Breast epithelium (tissue), 4 donors: ENCODE measurements at places on chromosomes 1 and 21.

DNA sequence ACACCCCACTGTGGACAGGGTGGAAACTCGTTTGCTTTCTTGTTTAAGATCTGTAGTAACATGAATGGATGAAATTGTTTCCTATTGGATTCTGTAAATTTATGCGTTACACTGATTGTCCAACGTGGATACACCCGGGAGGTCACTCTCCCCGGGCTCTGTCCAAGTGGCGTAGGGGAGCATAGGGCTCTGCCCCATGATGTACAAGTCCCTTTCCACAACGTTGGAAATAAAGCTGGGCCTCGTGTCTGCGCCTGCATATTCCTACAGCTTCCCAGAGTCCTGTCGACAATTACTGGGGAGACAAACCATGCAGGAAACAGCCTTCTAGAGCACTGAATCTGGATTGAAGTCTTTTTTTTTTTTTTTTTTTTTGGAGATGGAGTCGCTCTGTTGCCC, 1.4 kb downstream of the RCC1 start:
- H3K27me3 ChIP-seq = no peaks in the 10 kb centered on the region
- H3K36me3 ChIP-seq = no peaks in the 10 kb centered on the region
- peak overlapping the region; percentile 64 for H3K4me3 ChIP-seq
- no peak for DNase-seq
- H3K27ac ChIP-seq = peak overlapping the region; percentile 86
- H3K4me1 ChIP-seq = no peaks in the 10 kb centered on the region

DNA sequence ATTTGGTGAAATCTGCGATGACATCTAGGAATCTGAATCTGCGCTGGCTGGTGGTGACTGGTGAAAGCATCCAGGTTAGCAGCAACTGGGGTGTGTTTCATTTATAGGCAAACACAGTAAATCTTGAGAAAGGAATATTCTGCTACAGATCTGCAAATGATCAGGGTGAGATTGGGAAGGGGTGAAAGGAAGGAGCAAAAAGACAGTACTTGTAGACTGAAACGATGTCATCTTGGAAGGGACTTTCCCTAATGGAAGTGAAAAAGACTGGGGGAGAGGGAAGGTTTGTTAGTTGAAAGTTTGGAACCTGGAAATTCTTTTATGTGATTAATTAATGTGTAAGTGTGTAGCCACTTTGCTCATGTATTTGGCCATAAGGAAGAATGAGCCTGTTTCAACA, 228.3 kb downstream of the FMN2 start:
- H3K36me3 ChIP-seq = no peaks in the 10 kb centered on the region
- H3K4me1 ChIP-seq = no peaks in the 10 kb centered on the region
- H3K4me3 ChIP-seq = no peak overlapping the region
- no peaks in the 10 kb centered on the region for H3K27me3 ChIP-seq
- DNase-seq = no peak

- H3K36me3 ChIP-seq = no peaks in the 10 kb centered on the region
- no peak overlapping the region for H3K4me3 ChIP-seq
- H3K4me1 ChIP-seq = no peaks in the 10 kb centered on the region
- H3K27ac ChIP-seq = no peak overlapping the region
- DNase-seq = no peak
- H3K27me3 ChIP-seq = no peaks in the 10 kb centered on the region
These were observed 21.5 kb upstream of the TMCO2 start for GRCh38 chr1:40226192-40226591.

- H3K4me3 ChIP-seq = peak overlapping the region; percentile 48
- no peak overlapping the region for H3K27ac ChIP-seq
- no peaks in the 10 kb centered on the region for H3K36me3 ChIP-seq
- H3K27me3 ChIP-seq = no peaks in the 10 kb centered on the region
- peaks cover 10% of the 10 kb centered on the region for H3K4me1 ChIP-seq
These were observed 995 bp upstream of the KIF26B start for GRCh38 chr1:245153552-245154428.

DNA sequence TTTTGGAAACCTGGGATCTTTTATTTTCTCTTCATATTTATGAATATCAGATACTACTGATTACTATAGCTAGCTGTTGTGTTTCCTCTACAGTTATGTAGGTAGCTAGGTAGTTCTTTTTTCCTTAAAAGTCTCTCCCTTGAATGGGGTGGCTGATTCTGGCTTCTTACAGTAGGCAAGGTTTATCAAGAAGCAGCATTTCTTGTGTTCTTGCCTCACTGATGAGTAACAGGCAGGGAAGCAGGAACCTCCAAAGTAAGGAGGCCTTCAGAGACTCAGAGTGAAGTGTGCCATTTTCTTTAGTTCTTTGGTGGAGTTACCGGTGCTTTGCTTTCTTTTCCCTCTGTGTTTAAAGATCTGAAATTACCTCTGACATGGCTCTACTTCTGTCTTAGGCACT, 56.0 kb downstream of the ZMYM4 start:
- H3K36me3 ChIP-seq = no peaks in the 10 kb centered on the region
- no peaks in the 10 kb centered on the region for H3K4me1 ChIP-seq
- H3K4me3 ChIP-seq = no peak overlapping the region
- H3K27ac ChIP-seq = no peak overlapping the region
- DNase-seq = no peak

- no peak overlapping the region for H3K27ac ChIP-seq
- no peaks in the 10 kb centered on the region for H3K27me3 ChIP-seq
- H3K36me3 ChIP-seq = no peaks in the 10 kb centered on the region
- no peak overlapping the region for H3K4me3 ChIP-seq
- no peaks in the 10 kb centered on the region for H3K4me1 ChIP-seq
- no peak for DNase-seq
These were observed 15.9 kb upstream of the TMEM125 start for GRCh38 chr1:43253876-43254275.

DNA sequence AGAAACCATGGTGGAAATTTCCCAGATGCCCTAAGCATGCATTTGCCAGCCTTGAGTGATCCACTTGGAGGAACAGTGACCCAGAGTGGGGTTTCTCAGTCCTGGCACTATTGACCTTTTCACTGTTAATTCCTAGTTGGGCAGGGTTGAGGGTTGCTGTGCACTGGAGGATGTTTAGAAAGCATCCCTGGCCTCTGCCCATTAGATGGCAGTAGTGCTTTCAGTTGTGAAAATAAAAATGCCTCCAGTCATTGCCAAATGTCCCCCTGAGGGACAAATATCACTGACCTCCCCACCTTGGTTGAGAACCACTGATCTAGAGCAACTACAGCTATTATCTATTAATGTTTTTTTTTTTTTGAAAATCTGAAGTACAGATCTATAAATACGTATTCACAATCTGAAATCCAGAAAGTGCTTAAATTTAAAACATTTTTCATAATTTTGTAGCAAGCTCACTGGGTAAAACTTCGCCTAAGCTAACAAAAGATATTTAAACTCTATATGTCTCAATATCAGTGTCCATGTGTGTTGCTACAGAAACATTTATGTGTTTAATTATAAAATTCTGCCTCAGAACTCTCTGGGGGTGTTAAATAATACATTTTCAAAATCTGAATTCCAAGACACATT, 27.3 kb downstream of the F3 start:
- H3K4me1 ChIP-seq = no peaks in the 10 kb centered on the region
- no peaks in the 10 kb centered on the region for H3K36me3 ChIP-seq
- no peak overlapping the region for H3K4me3 ChIP-seq
- no peak overlapping the region for H3K27ac ChIP-seq
- H3K27me3 ChIP-seq = no peaks in the 10 kb centered on the region

- no peak overlapping the region for H3K4me3 ChIP-seq
- H3K27me3 ChIP-seq = peaks cover 18% of the 10 kb centered on the region
- no peaks in the 10 kb centered on the region for H3K36me3 ChIP-seq
- DNase-seq = no peak
These were observed 103.3 kb upstream of the IFFO2 start for GRCh38 chr1:19059773-19060172.

GRCh38 chr1:229905031-229905545, 161.9 kb upstream of the GALNT2 start:
- no peak for DNase-seq
- H3K4me3 ChIP-seq = no peak overlapping the region
- no peak overlapping the region for H3K27ac ChIP-seq
- H3K4me1 ChIP-seq = no peaks in the 10 kb centered on the region

GRCh38 chr1:237745545-237745944, 145.2 kb downstream of the ZP4 start:
- H3K4me1 ChIP-seq = no peaks in the 10 kb centered on the region
- H3K27me3 ChIP-seq = no peaks in the 10 kb centered on the region
- no peak overlapping the region for H3K4me3 ChIP-seq
- H3K27ac ChIP-seq = no peak overlapping the region
- DNase-seq = no peak
- no peaks in the 10 kb centered on the region for H3K36me3 ChIP-seq

- no peaks in the 10 kb centered on the region for H3K36me3 ChIP-seq
- no peaks in the 10 kb centered on the region for H3K27me3 ChIP-seq
- peak overlapping the region; percentile 97 for H3K27ac ChIP-seq
- peaks cover 1% of the 10 kb centered on the region for H3K4me1 ChIP-seq
- peak overlapping the region; percentile 87 for H3K4me3 ChIP-seq
- no peak for DNase-seq
These were observed 648 bp upstream of the DR1 start for GRCh38 chr1:93344886-93345632.

DNA sequence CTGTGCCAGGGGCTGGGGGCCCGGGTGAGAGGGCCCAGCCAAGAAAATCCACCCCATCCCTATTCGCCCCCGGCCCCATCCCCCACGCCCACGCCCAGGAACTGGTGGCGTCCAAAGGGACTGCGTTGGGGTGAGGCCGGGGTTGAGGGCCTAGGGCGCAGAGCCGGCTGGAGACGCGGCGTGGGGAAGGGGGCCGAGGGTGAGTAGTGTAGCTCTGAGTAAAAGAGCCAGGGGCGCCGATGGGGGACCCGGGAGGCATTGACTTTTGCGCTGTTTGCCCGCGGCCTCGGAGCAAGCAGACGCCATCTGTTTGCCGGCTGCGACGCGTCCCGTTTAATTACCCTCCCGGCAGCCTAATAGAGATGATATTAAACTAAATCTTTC, 3.5 kb upstream of the DMRTA2 start:
- H3K36me3 ChIP-seq = no peaks in the 10 kb centered on the region
- no peak overlapping the region for H3K4me3 ChIP-seq
- H3K27me3 ChIP-seq = peaks cover 100% of the 10 kb centered on the region
- H3K27ac ChIP-seq = no peak overlapping the region

DNA sequence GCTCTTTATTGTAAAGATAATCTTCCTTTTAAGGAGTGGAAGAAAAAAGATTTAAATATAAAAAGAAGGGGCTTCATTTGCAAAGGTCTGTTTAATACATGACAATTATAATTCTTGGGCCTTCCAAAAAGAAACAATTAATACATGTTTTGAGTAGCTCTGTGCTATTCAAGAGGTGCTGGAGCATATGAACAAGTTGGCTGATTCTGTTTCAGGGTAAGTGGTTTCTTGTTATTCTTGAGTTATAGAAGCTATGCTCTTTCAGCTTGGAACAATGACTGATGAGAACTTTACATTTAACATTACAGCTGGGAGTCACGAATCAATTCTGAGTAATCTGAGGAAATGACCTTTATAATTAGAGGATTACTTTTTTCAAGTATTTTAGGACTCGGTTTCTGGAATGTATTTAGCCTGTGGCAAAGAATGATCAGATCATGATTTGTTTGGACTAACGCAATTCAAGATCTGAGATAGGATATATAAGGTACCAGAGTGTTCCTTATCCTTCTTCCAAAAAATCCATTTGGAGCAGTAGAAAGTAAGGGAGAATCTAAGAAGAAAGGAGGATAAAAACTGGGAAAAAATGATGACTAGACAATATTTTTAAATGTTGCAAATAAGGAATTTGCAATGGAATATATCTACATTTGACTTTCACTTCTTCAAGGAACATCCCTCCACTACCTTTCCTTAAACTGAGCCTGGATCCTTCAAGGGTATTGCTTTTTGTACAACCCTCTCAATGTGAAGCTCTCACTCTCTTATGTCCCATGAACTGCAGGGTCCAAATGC, 77.1 kb upstream of the KCTD3 start:
- H3K27ac ChIP-seq = no peak overlapping the region
- DNase-seq = no peak
- H3K27me3 ChIP-seq = no peaks in the 10 kb centered on the region
- H3K4me1 ChIP-seq = no peaks in the 10 kb centered on the region

- H3K4me3 ChIP-seq = no peak overlapping the region
- H3K36me3 ChIP-seq = no peaks in the 10 kb centered on the region
- H3K27me3 ChIP-seq = no peaks in the 10 kb centered on the region
- DNase-seq = no peak
These were observed 54.5 kb downstream of the EXO1 start for GRCh38 chr1:241902391-241903065.

DNA sequence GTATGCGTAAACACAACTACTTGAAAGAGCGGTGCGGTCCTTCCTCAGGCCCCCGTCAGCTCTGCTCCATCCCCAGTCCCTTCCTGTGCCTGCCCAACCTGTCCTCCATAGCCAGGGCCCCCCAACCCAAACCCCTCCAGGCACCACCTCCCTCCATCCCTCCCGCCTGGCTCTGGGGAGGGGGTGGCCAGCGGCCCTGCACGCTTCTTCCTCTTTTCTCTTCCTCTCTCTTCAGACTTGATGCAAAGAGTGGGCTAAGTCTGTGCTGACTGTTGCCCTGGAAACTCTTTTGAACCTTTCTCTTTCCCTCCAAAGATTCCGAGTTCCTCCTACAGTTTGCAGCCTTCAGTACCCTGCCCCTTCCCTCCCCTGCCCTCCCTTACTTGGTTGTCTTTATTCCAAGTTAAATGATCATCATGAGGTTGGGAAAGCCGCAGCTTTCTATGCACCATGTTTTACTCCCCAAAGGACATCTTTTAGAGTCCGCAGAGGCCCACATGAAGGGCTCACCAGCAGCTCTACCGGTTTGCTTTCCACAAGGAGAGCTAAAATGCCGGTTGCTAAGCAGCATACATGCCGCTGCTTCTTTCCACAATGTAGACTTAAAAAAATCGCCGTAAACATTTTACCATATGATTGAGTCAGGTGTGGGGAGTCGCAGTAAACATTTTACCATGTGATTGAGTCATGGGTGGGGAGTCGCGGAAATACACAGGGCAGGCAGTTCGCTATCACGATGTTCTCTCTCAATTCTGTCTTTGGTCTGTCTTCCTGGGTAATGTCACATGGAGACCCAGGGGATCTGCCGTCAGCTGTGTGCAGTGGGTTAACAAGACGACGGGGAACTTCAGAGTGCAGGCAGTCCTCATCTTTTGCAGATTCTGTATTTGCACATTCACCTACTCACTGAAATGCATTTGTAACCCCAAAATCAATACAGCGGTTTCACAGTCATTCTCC, 525.3 kb downstream of the KIF26B start:
- no peaks in the 10 kb centered on the region for H3K4me1 ChIP-seq
- no peak for DNase-seq
- H3K27ac ChIP-seq = no peak overlapping the region
- H3K4me3 ChIP-seq = no peak overlapping the region

DNA sequence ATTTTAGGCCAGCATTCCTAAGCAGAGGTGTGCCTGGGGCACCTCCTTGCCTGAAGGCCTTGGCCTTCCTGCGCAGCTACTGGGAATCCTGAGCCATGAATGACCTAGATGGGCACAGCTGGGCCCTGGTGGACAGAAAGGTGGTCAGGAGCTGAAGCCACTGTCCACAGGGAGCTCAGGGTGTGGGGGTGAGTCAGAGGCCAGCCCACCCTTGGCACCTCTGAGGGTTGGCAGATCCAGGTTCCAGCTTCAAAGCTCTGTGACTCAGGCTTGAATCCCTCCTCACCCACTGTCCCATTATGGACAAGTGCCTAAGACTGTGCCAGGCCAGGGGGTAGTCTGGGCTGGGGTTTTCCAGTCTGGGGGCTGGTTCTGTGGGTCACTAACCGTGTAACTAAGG, 6.4 kb upstream of the EDN2 start:
- H3K36me3 ChIP-seq = no peaks in the 10 kb centered on the region
- no peaks in the 10 kb centered on the region for H3K27me3 ChIP-seq
- no peak overlapping the region for H3K27ac ChIP-seq
- no peak for DNase-seq
- no peak overlapping the region for H3K4me3 ChIP-seq

GRCh38 chr21:15289896-15290841, 225.4 kb upstream of the NRIP1 start:
- no peak overlapping the region for H3K27ac ChIP-seq
- H3K4me3 ChIP-seq = no peak overlapping the region
- H3K27me3 ChIP-seq = no peaks in the 10 kb centered on the region
- H3K4me1 ChIP-seq = no peaks in the 10 kb centered on the region
- no peaks in the 10 kb centered on the region for H3K36me3 ChIP-seq
